ENCODE measurements at places on chromosomes 7 and 10.
A peak's percentile ranks its signal among the peaks of the same experiment; 100 is the strongest.

DNA sequence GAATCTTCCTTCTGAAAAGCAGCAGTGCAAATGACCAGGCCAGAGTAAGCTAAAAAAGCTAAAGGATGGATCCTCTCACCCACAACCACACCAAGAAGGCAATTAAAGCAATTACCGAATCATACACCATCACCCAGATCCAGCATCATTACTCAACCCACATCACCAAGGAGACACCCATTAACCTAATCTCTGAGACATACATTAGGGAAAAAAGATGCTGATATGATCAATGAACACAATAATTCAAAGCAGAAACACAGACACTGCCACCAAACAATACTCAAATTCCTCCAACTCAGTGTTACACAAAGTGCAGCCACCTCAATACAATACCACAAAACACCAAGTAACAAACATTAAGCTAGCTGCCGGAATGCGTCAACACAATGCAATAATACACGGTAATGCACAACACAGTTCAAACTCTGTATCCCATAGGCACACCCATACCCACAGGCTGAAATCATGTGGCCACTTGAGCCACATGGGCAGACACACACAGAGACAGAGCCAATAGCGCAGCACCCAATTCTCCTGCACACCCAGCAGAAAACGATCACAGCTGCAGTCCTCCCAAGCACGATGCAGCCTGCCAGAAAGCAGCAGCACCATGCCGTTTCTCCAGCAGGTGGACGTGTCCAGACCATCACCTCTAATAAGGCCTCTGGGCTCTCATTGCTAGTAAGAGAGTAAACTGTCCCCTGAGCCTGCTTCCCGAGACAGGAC, 21.5 kb downstream of the PAX2 start:
- DNase-seq: no peak

DNA sequence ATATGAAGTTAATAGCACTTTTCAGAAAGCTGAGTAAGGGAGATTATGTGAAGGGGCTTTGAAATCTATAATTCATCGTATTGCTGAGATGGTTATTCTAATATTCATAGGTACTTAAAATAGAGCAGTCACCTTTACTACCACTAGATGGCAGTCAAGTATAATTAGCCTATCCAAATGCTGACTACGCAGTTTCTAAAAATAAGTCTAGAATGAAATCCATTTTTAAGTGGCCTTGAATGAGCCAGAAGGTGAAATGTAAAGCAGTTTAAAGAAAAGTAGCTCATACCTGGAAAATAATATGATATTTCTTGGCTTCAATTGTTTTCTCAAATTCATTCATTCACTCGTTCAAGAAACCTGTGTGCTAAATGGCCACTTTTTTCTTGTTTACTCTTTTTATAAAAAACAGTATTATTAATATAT, 1277.1 kb downstream of the GATA3 start:
- no peak for DNase-seq

DNA sequence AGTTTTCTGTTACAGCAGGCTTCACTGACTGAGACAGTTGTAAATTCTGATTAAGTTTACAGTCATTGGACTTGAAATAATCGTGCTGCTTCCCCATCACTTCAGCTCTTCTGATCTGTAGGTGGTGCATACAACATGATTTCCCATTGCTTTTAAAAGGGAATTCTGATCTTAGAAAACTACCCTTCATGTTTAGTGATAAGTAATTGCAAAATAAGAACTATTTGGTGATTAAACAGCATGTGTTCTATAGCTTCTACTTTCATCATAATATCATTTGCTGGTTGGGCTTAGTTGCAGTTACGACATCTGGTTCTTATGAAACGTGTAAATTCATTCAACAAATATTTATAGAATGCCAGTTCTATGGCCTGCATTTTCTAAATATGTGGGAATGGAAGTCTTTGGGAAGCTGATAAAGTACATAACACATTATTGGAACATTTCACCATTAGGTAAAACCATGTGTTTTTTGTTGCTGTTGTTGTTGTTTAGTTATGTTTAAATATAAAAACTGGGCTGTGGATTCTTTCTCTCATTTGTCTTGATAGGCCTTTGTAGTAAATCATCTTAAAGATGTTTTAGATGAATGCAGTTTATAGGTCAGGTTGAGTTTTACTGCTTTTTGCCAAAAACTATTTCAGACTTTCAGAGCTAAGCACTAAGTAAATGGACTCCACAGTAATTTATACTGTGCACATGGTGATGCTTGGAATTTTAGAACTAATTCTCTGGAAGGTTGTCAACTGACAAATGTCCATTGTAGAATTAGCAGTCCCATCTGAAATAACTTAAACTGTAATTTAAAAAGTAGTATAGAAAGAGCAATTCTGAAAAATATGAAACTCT, 13.1 kb downstream of the GNAI1 start:
- no peak for DNase-seq

- no peak for DNase-seq
Observed at GRCh38 chr7:7681936-7682329, 36.5 kb downstream of the RPA3 start.

- peak; percentile 83 for DNase-seq
Observed at GRCh38 chr10:11017570-11018431, at the start of gene CELF2. Gene CELF2, plus strand, starts transcription at chr10:11017872. Its CDS starts 218 bp downstream, at chr10:11018090.

GRCh38 chr7:80732630-80733029, 94.2 kb downstream of the CD36 start:
- DNase-seq: no peak

- DNase-seq: no peak
Observed at GRCh38 chr7:85595750-85596178, 408.9 kb upstream of the SEMA3D start.

DNA sequence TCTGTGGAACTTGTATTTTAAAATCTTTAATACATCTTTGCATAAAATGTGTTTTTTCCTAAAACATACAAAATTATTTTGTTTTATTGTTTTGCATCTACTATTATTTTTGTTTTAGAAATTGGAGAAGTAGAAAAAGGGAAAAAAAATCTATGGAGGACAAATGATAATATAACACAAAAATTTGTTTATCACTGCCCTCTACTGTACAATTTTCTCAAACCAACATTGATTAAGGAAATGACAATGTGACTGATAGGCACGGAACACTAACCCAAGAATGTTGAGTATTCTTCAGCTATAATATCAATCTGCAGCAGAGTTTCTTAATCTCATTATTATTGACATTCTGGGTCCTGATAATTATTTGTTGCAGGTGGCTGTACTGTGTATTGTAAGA, 9.5 kb upstream of the ING3 start:
- DNase-seq: no peak

GRCh38 chr10:69475433-69475830, 24.2 kb downstream of the TSPAN15 start:
- no peak for DNase-seq

GRCh38 chr7:88315522-88315921, 8.8 kb upstream of the STEAP4 start:
- DNase-seq: no peak

DNA sequence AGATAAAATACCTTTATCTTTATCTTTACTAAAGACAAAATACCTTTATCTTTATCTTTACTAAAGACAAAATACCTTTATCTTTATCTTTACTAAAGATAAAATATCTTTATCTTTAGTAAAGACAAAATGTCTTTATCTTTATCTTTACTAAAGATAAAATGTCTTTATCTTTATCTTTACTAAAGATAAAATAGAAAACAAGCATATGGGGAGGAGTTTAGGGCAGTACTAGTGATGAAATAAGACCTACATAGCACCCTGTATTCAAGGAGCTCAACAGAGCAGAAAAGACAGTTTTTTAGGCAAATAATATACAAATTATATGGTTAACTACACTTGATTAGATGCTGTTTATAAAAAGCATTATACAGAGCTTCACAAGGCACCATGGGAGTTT, 19.3 kb downstream of the ANKRD22 start:
- DNase-seq: no peak

DNA sequence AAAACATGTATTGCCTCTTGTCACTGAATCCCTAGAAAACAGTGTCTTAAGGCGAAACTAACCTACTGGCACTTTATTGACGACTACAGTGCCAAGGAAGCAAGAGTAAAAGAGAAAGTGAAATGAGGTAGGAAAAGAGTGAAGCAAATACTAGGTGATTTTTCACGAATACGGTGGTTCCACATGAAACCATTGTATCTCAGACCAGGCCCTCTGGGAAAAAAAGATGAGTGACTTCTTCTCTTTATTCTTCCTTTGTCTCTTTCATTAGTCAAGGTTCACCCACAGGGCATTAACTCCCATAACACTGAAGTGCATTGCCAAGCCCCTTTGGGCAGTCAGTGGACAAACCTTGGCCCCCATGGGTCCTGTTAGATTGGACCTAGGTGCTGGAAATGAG, 16.2 kb upstream of the MACC1 start:
- DNase-seq: no peak

DNA sequence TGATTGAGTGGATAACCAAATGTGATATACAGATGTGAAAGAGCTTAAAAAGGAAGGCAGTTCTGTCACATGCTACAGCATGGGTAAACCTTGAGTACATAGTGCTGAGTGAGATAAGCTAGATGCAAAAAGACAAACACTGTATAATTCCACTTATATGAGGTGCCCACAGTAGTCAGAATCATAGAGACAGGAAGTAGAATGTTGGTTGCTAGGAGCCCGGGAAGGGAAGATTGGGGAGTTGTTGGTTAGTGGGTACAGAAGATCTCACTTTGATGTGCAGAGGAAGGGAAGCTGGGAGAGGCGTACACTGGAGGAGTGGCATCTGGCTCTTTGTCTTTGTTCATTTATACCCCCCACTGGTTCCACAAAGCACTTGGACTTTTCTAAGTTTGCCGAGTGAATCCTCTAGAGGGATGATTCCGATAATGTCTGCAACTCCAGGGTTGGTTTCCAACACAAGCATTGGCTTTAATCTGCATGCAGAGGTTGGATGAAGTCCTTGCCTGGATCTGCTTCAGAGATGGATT, 39.5 kb downstream of the TSPAN14 start:
- DNase-seq: peak; percentile 63

- no peak for DNase-seq
Observed at GRCh38 chr10:79130255-79130654, 61.5 kb downstream of the ZMIZ1 start.

DNA sequence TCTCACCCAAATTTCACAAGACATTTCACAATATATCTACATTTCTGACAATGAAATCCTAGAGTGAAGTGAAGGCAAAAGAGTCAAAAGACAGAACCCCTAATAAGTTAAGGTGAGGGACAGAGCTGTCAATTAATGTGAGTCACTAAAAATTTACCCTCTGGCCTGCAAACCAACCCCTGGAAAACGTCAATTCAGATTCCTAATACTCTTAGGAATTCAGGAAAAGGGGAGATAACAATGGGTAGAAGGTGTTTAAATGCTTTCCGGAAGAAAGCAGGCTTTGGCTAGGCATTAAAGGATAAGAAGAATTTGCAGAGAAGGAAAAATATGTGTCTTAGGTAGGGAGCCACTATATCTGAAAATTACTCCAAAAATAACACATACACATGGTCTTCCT, 299.6 kb downstream of the INHBA start:
- DNase-seq: no peak

- no peak for DNase-seq
Observed at GRCh38 chr10:21431799-21432198, 93.7 kb downstream of the SKIDA1 start.

DNA sequence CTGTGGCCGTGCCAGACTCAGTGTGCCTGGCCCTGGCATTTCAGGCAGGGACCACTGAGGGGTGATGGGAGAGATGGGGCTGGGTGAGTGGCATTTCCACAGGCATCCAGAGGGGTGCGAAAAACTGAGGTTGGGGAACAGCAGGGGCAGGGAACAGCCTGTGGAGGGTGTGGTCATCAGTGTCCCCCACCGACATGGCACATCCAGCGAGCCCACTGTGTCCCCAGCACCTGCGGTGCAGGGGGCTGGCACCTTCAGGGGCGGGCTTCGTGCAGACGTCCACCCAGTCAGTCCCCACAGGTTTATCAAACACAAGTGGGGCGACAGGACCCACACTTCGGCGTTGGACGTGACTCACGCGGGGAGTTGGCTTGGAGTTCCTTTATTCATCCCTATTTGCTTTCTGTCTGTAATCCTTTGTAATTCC, 14.8 kb downstream of the CUX1 start:
- DNase-seq: no peak

- DNase-seq: no peak
Observed at GRCh38 chr7:73482746-73483145, 39.3 kb downstream of the BAZ1B start.

- DNase-seq: no peak
Observed at GRCh38 chr7:151689196-151689971, 169.7 kb upstream of the RHEB start.

GRCh38 chr10:19772972-19773371, 43.3 kb upstream of the PLXDC2 start:
- DNase-seq: no peak

- no peak for DNase-seq
Observed at GRCh38 chr10:82922755-82923154, 1047.8 kb downstream of the NRG3 start.

DNA sequence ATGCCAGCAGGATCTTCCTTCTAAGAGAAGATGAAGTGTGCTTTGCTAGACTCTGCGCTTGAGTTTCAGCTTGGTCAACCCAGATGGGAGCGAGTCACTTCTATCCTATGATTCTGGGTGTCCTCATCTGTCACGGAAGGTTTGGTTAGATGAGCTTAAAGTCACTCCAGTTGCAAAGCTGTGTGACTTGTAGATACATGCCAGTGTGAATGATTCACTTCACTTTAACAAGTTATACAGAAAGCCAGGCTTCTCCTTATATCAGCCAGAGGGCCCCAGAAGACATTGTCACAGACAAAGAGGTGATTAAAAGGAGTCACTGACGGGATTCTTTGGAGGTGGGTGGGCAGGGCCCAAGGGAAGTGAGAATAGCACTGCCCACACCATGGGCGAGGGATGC, 122.6 kb upstream of the PFKP start:
- DNase-seq: no peak

GRCh38 chr7:30634193-30634626, 39.5 kb downstream of the GARS1 start:
- DNase-seq: no peak

GRCh38 chr10:99560277-99561126, 27.8 kb downstream of the NKX2-3 start:
- peak; percentile 69 for DNase-seq

DNA sequence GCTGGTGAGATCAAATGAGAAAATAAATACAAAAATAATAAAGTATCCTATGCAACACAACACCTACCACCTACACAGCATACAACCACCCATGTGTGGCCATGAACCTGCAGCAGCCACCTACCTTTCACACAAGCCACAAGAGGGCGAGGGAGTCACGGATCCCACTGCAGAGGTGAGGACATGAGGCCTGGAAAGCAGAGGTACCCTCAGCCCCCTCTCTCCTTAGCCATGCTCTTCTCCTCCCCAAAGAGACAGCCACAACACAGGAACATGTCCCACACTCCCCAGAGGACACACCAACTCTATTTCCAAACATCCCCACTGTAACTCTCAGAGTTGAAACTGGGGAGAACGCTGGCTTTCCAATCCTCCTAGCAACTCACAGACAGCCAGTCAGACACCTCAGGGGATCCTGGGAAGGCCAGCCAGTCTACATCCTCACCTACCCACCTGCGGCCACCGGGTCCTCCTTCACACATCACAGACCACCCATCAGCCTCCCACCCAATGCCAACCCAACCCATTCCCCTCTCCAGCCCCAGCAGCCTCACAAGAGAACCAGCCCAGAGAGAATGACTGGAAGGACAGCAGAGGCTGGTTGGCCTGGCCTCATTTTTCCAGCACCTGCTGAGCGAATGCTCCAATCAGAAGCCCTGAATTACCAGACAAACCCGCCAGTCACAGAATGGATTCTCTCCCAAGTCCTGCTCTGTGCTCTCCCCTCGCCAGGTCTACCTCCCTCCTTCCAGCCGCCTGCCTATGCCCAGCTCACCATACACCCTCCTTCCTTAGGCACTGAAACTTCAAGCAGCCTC, 18.4 kb downstream of the DLG5 start:
- no peak for DNase-seq

Measured in activated effector memory CD4-positive, alpha-beta T cell treated with anti-CD3 and anti-CD28 coated beads, Interleukin-2, amount 50 U/mL, for 16 hours (primary cell).